Activated T-helper 1 cell treated with Interleukin-2 at 50 U/mL for 16 hours (primary cell): ENCODE measurements at places on chromosomes 6 and 20.

DNA sequence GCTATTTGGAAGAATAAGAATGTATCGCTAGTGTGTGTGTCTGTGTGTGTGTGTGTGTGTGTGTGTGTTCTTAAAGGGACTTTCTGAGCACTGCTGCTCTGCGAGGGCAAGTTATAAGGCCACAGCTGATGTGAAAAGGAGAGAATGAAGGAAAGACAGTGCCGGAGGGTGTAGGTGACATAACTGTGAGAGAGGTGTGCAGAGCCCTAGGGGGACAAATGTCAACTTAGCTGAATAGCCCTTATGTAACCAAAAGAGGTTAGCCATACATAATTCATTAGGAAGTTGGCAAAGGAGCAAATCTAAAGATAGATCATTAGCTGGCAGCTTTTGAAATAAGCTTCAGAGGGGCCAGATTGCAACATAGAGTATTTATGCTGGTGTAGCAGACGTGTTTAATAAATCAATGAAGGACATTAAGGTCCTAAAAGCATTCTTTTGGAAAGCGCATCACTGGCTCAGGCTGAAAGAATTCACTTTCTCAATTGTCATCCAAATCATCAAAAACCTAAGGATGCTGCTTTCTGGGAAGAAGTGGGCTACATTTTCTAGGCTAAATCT, 81.0 kb downstream of the NDUFAF5 start:
- no peak for DNase-seq

GRCh38 chr20:56781108-56781739, 152.1 kb downstream of the TFAP2C start:
- DNase-seq = no peak

DNA sequence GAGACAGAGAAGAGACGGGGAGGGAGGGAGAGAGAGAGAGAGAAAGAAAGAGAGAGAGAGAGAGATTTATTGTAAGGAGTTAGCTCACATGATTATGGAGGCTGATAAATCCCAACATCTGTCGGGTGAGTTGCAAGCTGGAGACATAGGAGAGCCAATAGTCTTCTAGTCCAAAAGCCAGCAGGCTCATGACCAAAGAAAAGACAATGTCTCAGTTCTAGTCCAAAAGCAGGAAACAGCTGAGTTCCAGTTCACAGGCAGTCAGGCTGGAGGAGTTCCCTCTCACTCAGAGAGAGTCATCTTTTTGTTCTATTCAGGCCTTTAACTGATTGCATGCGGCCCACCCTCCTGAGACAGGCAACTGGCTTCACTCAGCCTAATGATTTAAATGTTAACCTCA, 416.6 kb downstream of the PREX1 start:
- DNase-seq = no peak

GRCh38 chr6:17866876-17867444, 120.5 kb downstream of the KIF13A start:
- no peak for DNase-seq

DNA sequence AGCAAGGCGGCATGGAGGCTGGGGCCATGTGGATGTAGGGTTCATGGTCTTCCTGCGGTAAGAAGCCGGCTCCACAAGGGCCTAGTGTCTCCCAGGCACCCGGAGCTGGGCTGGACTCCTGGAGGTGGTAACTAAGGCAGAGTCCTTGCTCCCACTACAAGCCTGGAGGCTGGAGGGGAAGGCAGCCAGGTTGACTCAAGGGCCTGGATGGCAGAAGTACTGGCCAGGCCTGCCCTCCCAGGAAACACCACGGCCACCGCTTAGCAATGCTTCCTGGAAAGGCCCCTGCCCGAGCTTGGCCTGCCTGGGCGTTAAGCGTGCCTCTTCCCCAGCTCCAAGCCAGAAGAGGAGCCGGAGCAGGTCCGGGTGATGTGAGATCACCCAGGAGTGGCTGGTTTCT, 182.0 kb downstream of the ZDHHC14 start:
- no peak for DNase-seq
